ENCODE measurements at places on chromosomes 16 and 17.

GRCh38 chr17:3501344-3501743, 25.5 kb downstream of the ASPA start:
- DNase-seq = no peak

- no peak for DNase-seq
These were observed 37.7 kb upstream of the ABCA6 start for GRCh38 chr17:69179227-69179952.

DNA sequence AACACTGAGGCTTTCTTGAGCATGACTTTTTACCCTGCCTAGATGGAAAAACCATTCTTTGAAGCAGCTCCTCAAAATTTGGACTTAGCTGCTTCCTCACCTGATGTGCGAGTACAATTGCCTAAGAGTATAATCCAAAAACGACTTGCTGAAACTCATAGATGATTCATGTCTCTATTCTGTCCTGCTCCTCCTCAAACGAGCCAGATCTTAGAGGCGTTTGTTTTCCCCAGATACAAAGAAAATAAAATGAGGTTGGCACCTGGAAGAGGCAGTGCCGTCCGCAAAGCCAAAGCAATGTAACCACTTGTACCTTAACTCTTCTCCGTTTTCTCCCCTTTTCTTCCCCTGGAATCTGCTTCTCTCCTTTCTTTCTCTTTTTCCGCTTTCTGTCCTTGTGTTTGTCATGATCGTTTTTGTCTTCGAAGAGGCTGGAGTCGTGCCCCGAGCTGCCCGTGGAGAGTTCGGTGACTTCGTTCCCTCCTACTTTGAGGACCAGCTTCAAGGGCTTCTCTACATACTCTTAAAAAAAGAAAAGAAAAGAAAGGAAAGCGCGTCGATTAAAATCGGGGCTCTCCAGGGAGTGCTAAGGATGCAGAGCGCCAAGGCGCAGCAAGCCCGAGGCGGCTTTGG, 895 bp downstream of the BRD7 start:
- DNase-seq = no peak

GRCh38 chr17:50920891-50921586, 54.9 kb upstream of the TOB1 start:
- DNase-seq = no peak

- no peak for DNase-seq
These were observed 19.5 kb upstream of the RNF43 start for GRCh38 chr17:58436805-58437239.

GRCh38 chr17:13957636-13958035, 111.7 kb upstream of the COX10 start:
- DNase-seq = no peak

GRCh38 chr16:13306161-13306995, 405.0 kb downstream of the SHISA9 start:
- no peak for DNase-seq
